ENCODE measurements at places on chromosomes 6 and 20. TPM values are rescaled to one million over a fixed set of nuclear protein-coding genes. Genes with fewer than 3 reads are reported as not detected.

- no peak for DNase-seq
Measured at GRCh38 chr6:138570725-138571029, 71.4 kb upstream of the NHSL1 start.

COL21A1 gene
- total RNA-seq, result 20.0 TPM

- DNase-seq, result no peak
Measured at GRCh38 chr6:48144021-48144420, 33.0 kb upstream of the PTCHD4 start.

GRCh38 chr6:139990856-139991465 is 616.5 kb upstream of the CITED2 start:
- DNase-seq, result no peak

DNA sequence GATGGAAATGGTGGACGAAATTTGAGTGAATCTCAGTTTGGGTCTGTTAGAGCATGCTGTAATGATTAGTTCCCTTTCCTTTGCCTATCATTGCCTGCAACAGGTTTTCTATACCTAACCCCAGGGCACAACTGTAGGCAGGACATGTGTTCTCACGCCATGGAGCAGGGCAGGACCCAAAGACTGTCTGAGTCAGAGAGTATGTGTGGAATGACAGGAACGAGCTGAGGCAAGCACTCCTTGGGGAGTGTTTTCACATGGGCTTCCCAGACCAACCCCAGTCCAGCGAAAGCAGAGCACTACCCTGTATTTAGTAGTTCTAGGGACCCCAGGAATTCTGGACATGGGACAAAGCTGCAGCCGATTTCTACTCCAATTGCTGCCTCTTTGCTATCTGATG is 234.2 kb downstream of the HACE1 start:
- DNase-seq, result no peak

ECT2L gene
- 1.1 TPM for total RNA-seq

XKR7 gene
- total RNA-seq, result not detected

DNA sequence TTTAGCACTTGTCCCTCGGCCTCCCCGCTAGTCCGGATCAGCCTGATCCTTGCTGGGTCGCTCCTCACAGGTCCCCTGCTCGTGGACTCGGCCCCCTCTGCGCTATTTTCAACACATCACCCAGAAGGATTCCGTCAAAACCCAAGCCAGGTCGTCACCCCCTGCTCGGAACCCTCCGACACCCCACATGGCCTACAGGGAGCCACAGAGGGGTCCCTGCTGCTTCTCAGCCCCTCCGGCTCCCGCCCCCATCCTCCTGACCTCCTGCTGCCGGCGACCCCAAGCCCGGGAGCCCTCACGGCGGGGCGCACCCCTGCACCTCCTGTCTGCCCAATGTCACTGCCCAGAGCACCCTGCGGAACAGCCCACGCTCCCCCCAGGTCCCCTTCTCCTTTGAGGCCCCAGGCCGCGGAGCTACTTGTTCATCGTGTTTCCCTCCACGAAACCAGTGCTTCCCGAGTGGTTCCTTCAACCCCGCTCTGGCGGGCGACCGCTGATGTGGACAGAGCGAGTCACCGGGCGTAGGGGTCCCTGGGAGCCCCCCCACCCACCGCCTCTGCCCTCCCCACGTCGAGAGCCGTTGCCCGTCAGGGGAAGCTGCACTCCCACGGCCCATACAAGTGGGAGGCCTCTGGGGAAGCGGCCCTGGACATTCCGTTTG is 638 bp upstream of the MYL9 start:
- DNase-seq, result no peak

CTAGE9 gene
- not detected for total RNA-seq

DNA sequence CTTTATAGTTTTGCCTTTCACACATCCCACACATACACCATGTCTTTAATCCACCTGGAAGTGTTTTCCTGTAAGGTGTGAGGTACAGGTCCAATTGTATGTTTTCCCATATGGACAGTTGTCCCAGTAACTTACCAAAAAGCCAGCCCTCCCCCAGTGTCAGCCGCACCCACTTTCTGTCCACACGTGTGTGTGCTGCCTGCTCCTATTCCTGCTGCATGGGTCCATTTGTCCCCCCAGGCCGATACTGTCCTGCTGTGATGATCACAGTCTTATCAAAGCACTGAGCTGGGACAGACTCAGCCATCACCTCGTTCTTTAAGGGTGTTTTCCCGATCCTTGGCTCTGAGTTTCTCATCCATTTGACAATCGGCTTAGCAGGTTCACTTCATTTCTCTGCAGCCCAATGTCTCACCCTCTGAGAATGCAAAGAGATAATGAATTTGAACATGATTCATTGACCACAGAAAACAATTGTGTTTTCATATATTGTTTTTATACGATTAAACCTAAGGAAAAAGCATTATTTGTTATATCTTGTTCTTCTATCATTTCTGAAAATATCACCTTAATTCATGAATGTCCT is 9.6 kb downstream of the VSX1 start:
- no peak for DNase-seq

GRCh38 chr20:9838378-9839295 is at the start of gene PAK5:
PAK5 (minus strand) TSS chr20:9839076; CDS start chr20:9644328, 194,748 bp downstream.
- DNase-seq, result no peak

PNLDC1 gene
- 0.32 TPM for total RNA-seq

DNA sequence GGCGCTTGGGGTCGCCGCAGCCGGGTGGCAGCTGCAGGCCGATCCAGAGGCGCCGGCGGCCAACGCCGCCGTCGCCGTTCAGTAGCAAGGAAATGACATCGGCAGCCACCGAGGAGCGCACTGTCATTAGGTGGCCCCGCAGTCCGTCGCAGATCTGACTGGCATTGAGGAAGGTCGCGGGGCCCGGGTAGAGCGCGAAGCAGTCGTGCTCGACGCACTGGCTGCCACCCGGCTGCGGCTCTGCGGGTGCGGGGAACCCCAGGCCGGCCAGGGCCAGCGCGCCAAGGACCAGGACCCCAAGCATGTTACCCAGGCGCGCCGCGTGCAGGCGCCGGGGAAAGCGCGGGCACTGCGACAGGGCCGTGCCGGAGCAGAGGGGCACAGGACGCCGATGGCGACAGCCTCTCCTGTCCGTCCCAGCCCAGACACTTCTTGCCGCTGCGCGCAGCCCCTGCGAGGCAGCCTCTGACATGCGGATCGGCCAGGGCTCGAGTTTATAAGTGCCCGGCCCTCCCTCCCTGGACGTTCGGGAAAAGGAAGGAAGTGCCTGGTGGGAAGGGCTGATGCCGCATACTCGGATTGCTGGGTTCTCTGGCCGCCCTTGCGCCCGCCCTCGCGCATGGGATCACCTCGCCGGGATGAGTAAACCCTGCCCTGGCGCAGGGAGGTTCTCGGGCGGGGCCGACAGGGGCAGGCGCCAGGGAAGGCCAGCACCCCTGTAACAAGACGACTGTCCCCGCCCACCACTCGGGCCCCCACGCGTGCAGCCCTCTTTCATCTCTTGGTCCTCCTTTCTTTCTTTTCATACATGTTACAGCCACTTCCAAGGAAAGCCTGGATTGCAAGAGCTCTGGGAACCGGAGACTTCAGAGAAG is at the start of gene THBD:
THBD (minus strand) TSS at position 472 of the 875 bp plus-strand sequence; CDS start at position 304, 168 bp downstream.
- DNase-seq, result peak; percentile 93

DNA sequence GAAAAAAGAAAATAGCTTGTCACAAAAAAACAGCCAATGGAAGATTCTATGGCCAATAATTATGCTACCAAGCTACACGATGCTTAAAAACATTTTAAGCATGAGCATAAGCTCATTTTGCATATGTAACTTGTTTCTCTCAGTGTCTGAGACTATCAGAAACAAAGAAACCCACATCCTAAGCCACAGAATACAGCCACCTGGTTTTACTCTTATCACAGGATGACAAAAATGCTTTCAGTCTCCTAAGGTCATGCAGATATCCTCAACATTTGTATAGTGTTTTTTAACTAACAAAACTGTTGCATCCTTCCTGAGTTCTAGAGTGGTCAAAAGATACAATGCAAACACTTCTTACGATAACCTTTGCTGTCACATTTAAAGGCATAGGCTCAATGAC is 172.1 kb upstream of the RUNX2 start:
- no peak for DNase-seq

- DNase-seq, result no peak
Measured at GRCh38 chr6:160881148-160881808, 110.3 kb upstream of the MAP3K4 start.

FRK gene
- 7.3 TPM for total RNA-seq

- DNase-seq, result no peak
Measured at GRCh38 chr6:152135755-152136448, 328.4 kb downstream of the ESR1 start.

GGTLC1 gene
- total RNA-seq, result not detected

GRCh38 chr6:36154286-36154685 is 24.0 kb downstream of the MAPK13 start:
- DNase-seq, result no peak

DNA sequence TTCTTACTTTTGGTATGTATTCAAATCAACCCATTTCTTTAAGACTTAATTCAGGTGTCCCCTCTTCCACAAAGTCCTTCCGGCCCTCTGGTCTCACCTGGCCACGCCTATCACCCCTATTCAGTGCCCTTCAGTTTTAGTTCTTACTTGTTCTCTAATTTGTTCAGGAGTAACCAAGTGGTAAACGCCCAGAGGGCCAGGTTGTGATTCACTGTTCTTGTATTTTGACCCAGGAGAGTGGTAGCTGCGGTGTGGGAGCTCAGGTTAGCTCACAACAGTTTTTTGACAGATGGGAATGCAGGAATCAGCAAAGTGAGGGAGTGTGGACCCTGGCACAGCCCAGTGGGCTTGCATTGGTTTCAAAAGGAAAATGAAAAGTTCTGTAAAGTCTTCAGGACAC is 81.7 kb upstream of the RIPOR2 start:
- DNase-seq, result no peak

TFEB gene
- total RNA-seq, result 39.5 TPM

GRCh38 chr6:31103136-31103535 is 9.2 kb downstream of the C6orf15 start:
- DNase-seq, result no peak

GRCh38 chr20:59466107-59466815 is 138.1 kb upstream of the PHACTR3 start:
- DNase-seq, result no peak

DNA sequence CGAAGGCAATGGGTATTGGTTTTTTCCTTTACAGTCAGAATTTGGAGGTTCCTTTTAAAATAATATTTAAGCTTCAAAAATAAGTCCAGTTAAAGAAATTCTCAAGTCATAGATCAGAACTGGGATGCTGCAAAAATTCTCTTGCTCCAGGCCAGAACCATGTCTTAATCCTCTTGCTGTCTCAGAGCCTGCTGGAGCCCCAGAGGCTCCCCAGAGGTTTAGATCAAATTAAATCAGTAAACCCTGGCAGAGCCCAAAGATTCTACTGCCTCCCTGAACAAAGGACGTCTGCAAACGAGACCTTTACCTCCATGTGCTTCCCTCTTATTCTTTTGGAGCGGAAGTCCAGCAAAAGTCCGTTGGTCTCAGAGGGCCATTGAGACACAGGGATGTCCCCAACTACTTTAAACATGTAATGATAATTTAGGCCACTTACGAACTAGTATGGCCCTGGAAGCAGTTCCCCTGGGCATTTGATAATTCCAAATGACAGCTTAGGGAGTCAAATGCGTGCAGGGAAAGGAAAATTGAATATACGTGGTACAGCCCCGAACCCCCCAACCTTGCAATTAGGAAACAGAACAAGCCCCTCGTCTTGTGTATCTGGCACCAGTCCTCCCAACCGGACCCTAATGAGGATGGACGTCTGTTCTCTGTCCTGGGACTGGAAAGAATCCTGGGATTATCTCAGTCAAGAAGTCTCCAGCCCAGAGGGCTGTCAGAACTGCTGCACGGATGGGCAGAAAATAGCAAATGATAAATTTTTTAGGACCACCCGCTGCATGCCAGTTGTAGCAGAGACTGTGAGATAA is 31.5 kb downstream of the SULF2 start:
- no peak for DNase-seq
